ENCODE measurements at places on chromosomes 3 and 15. TPM values are rescaled to one million over a fixed set of nuclear protein-coding genes. Genes with fewer than 3 reads are reported as not detected.

- H3K4me1 ChIP-seq = no peaks in the 10 kb centered on the region
- no peaks in the 10 kb centered on the region for H3K36me3 ChIP-seq
- peak; percentile 68 for DNase-seq
- no peak overlapping the region for H3K4me3 ChIP-seq
- H3K27me3 ChIP-seq = no peaks in the 10 kb centered on the region
Observed at GRCh38 chr3:30012941-30013543, 593.4 kb upstream of the TGFBR2 start.

The SLC24A5 gene
- total RNA-seq = not detected

- DNase-seq = no peak
- H3K27me3 ChIP-seq = peaks cover 13% of the 10 kb centered on the region
- H3K4me3 ChIP-seq = no peak overlapping the region
Observed at GRCh38 chr3:42164656-42165055, 73.5 kb downstream of the TRAK1 start.

- H3K36me3 ChIP-seq = no peaks in the 10 kb centered on the region
- H3K4me3 ChIP-seq = no peak overlapping the region
- H3K4me1 ChIP-seq = no peaks in the 10 kb centered on the region
- no peak for DNase-seq
Observed at GRCh38 chr3:144650380-144650779, 678.8 kb downstream of the DIPK2A start.

GRCh38 chr3:55406696-55407425, 80.2 kb downstream of the WNT5A start:
- H3K4me3 ChIP-seq = no peak overlapping the region
- H3K36me3 ChIP-seq = no peaks in the 10 kb centered on the region
- H3K4me1 ChIP-seq = no peaks in the 10 kb centered on the region
- peaks cover 2% of the 10 kb centered on the region for H3K27me3 ChIP-seq
- no peak for DNase-seq

- DNase-seq = no peak
- H3K4me3 ChIP-seq = no peak overlapping the region
- H3K36me3 ChIP-seq = no peaks in the 10 kb centered on the region
Observed at GRCh38 chr3:149000206-149000745, 8.9 kb downstream of the GYG1 start.

DNA sequence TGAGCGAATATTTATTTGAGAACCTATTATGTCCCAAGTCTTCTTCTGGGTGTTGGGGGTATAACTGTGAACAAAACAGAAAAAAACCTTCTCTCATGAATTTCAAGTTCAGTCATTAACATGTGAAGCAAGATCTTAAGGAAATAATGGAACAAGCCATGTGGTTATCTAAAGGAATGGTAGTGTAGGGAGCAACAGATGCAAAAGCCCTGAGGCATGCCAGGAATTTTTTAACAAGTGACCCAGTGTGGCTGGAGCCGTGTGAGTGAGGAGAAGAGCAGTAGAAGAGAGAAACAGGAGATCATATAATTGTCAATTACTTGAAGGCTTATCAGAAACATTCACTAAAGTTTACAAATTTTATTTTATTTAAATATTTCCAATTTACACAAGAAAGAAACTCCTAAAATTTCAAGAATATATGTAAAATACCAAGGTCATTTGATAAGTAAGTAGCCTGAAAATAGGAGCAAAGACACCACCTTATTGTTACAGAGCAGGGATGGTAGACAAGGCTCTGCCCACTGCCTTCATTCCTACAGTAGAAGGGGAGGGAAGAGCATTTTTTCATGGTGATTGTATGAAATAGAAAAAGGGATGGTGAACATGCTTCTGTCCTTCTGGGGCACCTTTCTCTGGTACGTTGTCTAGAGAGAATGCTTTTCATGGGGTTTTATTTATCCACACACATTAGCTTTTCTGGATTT, 345.1 kb downstream of the PLOD2 start:
- DNase-seq = no peak
- H3K36me3 ChIP-seq = no peaks in the 10 kb centered on the region
- no peak overlapping the region for H3K27ac ChIP-seq

- no peak overlapping the region for H3K27ac ChIP-seq
- DNase-seq = no peak
- H3K4me1 ChIP-seq = no peaks in the 10 kb centered on the region
- no peaks in the 10 kb centered on the region for H3K36me3 ChIP-seq
Observed at GRCh38 chr15:35693886-35694285, 147.9 kb upstream of the DPH6 start.

The GUCA1C gene
- total RNA-seq = not detected

DNA sequence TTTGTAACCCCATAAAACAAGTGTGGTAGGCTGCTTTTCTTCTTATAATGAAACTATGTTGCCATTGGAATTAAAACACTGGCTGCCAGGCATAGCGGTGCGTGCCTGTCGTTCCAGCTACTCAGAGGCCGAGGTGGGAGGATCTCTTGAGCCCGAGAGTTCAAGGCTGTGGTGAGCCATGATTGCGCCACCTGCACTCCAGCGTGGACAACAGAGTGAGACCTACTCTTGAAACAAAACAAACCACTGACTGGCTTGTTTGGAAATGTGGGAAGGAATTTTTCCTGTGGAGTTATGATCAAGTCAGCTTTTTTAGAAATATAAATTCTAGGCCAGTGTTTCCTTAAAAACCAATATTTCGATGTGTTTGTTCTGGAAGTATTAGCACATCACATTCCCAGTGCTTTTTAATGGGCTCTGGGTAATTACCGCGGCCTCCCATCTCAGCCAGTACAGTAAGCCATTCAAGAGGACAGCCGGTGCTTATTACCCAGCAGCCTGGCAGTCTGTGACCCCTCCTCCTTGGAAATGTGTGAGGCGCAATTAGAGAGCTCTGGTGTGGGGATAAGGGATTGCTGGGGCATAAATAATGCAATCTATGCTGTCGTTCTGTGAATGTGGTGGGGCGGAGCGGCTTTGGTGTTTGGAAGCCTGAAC, 58.3 kb upstream of the TRAK1 start:
- H3K4me1 ChIP-seq = peaks cover 74% of the 10 kb centered on the region
- DNase-seq = peak; percentile 56
- H3K27me3 ChIP-seq = peaks cover 31% of the 10 kb centered on the region
- H3K27ac ChIP-seq = peak overlapping the region; percentile 98
- H3K4me3 ChIP-seq = peak overlapping the region; percentile 77

Measured in glutamatergic neuron (in vitro differentiated cells).